ENCODE measurements at places on chromosomes 6 and 20.
A peak's percentile ranks its signal among the peaks of the same experiment; 100 is the strongest.

DNA sequence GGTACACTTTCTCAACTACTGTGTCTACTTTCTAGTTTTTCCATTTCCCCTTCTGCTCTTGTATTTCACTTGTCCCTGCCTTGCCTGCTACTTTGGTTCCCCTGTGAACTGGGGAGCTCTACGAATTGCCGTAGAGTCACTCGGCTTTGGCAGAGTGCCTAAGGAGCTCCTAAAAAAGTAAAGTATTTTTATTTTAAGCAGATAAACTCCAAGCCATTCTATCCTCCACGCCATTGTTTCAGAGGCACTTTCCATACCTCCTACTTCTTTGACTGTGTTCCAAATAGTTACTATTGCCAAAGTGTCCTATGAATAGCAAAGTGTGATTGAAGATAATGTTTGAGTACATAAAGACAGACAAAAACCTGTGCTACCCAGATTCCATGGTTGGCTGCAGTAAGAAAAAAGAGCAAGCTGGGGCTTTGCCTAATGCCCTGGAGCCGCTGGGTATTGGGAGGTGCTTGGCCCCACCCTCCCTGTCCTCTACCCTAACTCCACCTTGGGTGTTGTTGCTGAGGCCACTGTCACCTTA lies 5.1 kb upstream of the MBOAT1 start:
- DNase-seq = no peak

DNA sequence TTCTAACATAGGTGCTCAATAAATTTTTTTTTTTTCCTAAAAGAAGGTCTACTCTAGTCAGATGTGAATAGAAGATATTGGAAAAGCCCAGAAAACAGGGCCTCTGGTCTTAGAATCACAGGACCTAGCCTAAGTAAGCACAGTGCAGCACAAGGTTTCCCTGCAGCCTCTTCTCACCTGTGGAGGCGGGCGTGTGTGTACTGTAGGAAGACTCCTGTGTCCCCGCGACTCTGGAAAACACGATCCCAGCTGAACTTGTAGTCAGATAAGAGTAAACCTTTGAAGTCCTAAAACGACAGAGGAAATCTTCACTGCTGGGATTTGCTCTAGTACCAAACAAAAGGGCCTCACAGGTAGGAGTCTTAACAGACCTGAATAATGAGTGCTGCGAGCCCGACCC lies 45.7 kb downstream of the SLC35A1 start:
- no peak for DNase-seq

DNA sequence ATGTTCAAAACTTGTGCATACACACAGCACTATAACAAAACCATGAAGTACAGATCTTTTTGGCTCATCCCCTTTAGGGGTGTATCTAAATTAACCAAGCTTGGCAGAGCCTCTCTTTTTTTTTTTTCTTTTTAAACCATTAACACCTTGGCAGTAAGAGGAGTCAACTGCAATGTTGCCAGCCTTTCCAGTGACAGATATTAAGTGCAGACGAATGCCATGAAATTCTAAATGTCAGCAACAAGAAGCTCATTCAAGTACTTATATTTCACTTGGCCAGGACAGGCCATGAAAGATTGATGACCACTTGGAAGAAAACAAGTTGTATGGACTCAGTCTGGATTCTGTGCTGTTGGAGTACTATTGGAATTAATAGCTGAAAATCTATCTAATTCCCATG lies 49.8 kb downstream of the SLC17A5 start:
- no peak for DNase-seq

GRCh38 chr6:76553256-76553655 lies 480.8 kb upstream of the IMPG1 start:
- DNase-seq = no peak

DNA sequence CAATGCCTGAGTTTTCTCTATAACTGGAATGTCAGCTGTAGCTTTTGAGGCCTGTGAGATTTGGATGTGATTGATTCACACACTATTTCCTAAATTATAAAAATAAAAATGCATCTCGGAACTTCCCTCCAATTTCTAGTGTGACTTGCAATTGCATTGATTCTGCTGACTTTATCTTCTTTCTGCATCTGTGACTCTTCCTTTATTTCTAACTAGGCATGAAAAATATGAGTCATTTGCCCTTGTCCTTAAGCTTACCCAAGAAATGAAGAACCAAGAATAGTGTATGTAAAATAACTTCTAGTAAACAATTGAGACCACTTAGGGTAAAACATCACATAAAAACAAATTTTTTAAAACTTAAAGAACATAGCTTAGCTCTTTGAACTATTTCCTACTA lies 12.9 kb downstream of the OR2J2 start:
- no peak for DNase-seq

GRCh38 chr6:125231574-125232343 lies 70.0 kb downstream of the HDDC2 start:
- DNase-seq = peak; percentile 80

GRCh38 chr20:54105653-54106052 lies 35.3 kb upstream of the BCAS1 start:
- DNase-seq = peak; percentile 28
